AG08396 (cell line): ENCODE measurements at places on chromosomes 5 and 9.

- DNase-seq: no peak
These were observed 309.9 kb upstream of the PANK3 start for GRCh38 chr5:168889039-168889438.

GRCh38 chr9:78626971-78627370, 330.0 kb downstream of the PSAT1 start:
- no peak for DNase-seq

DNA sequence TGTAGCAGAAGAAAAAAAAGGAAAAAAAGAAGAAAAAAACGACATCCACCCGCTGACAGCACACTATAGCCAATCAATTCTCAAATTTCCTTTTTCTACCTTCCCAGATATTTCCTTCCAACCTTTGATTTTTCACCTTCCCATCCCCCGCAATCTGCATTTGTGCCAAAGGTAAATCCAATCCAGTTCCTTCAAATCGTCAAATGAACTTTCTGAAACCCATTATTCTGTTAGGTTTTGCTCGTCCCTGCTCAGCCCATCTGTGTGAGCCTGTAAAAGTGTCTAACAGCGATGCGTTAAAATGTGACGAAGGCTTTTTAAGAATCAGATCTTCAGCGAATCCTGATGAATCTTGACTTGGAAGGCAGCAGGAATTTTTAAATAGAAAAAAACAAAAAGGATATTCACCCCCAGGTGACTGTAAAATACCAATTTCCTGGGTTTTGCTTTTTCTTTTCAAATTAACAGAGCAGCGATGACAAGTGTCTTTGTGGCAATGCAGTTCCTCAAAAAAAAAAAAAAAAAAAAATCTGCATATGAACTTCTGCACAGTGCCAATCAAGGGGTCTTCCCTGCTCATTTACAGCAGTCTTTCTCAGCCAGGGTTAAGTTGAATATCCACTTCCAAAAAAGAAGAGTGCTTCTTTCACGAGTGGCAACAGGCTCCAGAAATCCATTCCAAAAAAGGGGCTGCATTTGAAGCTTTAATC, 367 bp upstream of the SHC3 start:
- DNase-seq: no peak

DNA sequence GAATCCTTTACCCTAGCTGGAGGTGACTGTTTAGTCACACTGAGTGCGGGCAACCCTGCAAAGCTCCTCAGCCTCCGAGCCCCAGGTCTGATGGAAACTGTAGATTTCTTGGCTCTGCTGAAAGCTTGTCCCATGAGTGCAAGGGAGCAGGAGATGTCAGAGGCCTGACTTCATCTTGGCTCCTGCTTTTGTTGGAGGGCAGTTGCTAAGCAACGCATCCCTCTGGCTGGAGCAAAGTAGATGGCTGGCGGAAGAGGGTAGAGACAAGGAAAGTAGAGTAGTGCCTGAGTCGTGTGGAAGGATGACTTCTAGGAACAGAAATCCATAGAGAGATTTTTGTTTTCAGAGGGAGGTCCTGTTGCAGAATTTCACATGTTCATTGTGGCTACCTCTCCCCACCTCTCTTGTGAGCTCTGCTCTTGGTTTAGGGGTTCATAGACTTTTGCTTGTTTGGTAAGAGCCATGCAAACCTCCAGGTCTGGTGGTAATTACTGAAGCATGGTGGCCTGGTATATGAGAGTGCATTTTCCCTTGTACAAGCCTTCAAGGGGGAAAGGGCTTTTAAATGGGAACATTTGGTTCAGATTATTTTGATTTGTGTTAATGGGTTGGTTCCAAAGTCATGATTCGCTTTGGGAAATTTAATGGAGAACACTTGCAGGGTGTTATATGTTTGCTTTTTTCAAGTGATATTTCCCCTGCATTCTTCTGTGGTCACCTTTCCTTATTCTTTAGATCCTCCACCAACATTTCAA, 71.5 kb downstream of the ARHGAP26 start:
- peak; percentile 27 for DNase-seq

DNA sequence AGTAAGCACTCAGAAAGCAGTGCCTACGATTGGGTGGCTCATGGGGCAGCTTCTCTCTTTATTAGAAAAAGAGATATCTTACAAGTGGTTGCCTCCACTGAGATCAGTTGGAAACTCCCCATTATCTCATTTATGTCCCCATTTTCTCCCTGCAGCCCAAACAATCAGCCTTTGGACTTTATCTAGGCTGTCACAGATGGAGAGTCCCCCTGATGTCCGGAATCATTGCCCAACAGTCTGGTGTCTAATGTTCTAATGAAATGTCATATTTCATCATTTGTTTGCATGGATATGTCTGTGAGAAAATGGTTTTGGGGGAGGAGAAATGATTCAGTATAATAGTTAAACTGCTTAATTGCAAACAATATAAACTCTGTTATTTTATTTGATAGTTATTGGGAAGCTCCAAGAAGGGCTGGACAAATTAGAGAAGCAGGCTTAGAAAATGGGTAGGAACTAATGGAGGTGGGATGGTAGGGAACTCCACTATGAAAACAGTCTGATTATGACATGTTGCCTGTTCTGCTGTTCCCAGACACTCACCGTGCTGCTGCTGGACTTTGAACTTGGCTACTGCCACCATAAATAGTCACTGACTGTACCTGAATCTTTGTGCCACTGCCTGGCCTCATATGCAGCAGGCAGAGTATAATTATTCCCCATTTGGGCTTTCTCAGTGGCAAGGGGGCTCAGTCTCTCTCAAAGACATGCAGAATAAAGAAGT, 38.3 kb upstream of the SMAD5 start:
- DNase-seq: no peak

DNA sequence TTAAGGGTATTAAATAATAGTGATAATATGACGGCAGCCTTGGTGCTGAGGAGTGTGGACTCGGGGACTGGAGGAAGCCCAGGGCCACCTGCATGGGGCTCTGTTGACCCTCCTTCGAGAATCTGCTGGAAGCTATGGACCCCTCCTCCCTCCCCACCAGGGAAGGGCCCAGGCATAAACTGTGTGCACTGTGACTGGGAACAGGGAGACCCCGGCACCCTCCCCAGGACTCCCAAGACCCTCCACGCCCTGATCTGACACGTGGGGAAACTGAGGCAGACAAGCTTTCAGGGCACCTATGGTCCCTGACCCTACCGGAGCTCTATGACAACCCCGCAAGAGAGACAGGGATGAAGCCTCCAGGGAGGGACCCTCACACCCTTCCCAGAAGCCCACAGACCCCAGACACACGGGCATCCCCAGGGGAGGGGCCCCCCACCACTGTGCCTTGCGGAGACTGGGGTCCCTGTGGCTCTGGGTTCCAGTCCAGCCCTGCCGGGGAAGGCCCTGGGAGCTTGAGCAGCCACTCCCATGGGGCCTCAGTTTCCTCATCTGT, 6.5 kb upstream of the EGFL7 start:
- DNase-seq: no peak

DNA sequence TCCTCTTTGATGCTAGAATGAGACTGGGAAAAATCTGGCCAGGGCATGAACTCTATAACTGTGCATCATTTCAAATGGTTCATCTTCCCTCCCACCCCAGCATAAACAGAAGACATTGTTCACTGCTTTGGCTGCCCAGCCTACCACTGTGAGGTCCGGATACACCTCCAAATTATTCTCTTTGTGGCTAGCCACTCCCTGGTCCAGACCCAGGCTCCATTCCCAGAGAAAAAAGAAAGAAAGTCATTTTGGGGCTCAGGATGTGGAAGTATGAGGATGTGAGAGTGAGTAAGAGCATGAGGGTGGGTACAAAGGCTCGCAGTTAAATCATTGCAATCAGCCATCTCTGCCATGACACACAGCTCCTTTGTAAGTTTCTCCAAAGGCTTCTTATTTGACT, 559.2 kb downstream of the PSAT1 start:
- DNase-seq: no peak

DNA sequence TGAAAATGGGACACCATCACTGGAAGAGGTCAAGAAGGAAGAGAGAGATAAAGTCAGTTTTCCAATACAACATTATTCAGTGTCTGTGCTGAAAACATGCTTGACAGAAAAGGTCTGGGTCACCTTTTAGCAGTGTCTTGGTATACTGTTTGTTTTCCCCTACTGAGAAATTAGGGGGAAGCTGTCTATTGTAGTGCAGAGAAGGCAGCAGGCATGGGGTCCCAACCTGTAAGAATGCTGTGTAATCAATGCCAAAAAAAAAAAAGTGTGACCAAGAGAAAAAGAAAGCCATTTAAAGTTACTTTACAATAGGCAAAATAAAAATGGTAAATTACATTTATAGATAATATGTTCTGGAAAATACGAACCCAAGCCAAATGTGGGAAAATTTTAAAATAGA, 139.3 kb downstream of the RAB3C start:
- DNase-seq: no peak

GRCh38 chr5:124824637-124825158, 78.3 kb upstream of the ZNF608 start:
- peak; percentile 14 for DNase-seq

GRCh38 chr9:129140397-129141065, 29.3 kb downstream of the PTPA start:
- no peak for DNase-seq

- no peak for DNase-seq
These were observed 134.2 kb downstream of the SPATA31D1 start for GRCh38 chr9:82122731-82123130.

- DNase-seq: no peak
These were observed 5.5 kb upstream of the EXOSC2 start for GRCh38 chr9:130688072-130688471.

DNA sequence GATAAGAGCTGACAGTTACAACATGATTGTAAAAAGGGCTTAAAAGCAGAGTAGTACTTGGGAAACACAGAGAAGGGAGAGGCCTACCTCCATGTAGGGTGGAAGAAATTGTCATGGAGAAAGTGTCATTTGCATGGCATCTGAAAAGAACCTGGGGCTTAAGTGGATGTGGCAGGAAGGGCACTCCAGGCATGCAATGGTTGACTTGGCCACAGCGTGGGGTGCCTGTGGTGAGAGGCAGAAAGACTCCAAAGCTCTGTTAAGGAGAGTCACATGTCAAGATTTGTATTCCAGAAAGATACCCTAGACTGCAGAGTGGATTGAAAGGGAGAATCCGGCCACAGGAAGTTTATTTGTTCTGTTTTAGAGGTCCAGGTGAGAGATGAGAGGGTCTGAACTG, 2.4 kb downstream of the POLR3G start:
- no peak for DNase-seq

- DNase-seq: no peak
These were observed 455.1 kb upstream of the TLE4 start for GRCh38 chr9:79116709-79117108.

DNA sequence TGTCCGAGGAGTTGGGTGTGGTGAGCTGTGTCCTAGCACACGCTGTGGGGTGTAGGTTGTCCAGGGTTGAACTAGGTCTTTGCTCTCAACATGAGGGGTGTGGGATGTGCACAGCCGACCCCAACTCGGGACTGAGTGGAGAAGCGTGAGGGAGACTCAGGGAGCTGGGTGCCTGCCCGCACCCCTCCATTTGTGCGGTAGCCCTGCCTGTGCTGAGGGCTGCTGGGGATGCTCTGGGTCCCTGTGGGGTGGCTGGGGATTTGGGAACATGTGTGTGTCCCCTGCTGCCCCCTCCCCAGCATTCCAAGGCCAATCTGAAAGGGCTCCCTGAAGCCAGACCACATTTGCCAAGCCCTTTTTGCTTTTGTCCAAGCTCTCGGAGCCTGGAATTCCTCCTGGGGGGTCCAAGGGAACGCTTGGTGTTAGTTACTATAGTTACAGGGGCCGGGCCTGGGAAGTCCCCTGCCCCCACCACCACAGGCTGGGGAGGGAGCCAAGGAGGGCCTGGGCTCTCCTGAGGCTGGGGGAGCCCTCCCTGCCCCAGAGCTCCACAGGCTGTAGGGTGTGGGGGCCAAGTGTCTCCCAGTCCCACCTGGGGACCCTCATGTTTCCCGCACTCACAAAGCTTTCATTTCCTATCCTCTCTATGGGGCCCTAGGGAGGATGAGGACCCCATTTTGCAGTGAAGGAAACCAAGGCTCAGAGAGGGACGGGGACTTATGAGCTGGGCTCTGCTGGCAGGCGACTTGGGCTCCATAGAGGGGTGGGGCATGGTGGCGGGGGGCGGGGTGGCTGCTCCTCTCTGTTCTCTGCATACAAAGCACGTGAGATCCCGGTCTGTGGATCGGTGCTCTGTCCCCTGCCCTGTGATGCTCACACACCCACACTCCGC, 1.1 kb downstream of the CRB2 start:
- no peak for DNase-seq

DNA sequence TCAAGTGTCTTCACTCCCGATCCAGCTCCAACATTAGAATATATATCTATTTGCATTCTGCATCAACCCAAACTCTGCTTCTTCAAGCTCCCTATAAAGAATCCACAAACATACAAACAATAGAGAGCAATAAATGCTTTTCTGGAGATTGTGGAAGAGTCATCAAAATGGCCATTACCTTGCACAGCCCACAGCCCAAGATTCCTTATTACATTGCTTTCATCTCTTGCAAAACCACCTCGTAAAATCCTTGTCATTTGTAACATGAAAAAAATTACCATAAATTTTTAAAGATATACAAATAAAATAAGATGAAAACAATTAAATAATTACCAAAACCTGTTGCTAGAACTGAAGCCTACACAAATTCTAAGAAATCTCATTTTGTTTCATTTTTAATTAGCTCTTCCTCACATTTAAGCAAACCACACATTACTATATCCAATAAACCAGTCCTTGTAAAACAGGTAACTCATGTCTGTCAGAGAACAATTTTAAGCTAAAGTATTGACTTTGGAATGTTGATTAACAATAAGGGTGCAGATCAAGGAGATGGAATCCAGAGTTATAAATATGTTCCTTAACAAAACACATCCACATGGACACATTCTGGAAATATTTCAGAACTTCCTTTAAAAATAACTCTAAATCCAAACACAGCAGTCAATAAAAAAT, 7.1 kb downstream of the SPINK9 start:
- no peak for DNase-seq

DNA sequence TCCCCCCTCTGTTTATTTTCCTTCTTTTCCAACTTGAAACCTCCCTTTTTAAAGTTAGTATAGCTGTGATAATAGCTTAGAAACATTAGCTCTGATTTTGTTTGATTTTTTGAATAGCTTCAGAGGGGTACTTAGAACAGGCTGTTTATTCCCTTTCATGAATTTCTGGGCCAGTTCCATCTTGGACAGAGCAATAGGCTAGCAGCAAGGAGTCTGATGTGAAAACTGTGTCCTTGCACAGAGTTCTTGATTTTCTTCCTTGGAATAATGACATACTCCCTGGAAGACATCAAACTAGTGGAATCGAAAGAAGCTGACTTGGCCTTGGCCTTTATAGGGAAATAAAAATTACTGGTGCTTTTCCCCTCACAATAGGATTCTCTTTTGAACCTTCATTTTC, 32.9 kb downstream of the NTRK2 start:
- DNase-seq: no peak

DNA sequence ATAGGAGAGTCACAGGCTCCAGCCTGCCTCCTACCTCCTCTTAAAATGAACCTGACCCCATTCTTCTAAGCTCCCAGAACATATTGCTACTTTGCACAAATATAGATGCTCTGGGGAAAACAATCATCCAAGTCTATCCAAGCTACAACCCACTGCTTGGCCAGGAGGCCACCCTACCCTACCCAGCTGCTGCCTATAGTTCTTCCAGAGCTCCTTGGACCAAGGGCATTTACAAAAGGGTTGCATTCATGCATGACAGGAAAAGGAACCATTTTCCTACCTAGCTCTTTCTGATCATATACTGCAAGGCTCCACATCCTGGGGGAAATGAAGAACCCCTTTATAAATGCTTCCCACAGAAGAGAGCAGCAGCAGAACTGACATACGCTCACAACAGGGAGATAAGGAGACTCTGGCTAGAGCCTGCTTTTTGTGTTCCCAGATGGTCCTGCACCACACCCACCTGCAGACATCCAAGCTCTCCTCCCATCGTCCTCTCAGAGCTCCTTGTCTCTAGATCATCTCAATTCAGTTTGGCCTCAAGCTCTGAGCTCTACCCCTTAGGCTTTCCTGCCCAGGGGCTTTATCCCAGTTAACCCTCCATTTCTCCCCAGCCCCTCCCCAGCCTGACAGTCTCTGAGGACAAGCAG, 185.5 kb downstream of the SPOCK1 start:
- DNase-seq: no peak
